ENCODE measurements at places on chromosomes 16 and 17.

GRCh38 chr16:87066133-87067002, 250.8 kb downstream of the C16orf95 start:
- no peak for DNase-seq

GRCh38 chr16:89985219-89985618, 34.0 kb downstream of the DBNDD1 start:
- no peak for DNase-seq

DNA sequence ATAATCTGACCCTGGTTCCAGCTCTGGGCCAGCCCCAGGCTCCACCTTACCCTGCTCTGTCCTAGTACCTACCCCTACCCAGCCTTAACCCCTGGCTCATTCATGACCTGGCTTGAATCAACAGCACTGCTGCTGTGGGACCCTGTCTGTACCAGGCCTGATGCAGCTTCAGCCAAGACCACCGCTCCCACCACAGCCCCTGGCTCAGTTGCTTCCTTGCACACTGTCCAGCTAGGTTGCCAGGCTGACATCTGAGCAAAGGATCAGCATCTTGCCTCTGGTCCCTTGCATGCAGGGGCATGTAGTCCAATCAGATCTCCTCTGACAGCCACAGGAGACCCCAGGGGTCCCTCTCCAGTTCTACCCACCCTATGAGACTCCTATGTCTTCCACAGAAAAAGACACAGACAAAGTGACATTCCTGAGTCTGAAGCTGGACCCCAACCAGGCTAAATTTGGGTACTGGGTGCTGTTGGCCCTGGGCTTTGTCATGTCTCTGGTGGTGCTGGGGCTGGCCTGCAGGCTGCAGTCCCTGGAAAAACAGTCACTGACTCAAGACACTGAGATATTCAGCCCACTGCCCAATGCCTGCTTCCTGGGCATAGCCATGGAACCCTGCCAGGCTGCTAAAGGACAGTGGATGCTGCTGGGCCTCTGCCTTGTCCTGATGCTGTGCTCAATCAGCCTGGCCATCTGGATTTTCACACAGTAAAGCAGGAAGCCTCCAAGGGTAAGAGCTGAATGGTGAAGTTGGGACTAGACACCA, 3.9 kb upstream of the KCNH6 start:
- no peak for DNase-seq

DNA sequence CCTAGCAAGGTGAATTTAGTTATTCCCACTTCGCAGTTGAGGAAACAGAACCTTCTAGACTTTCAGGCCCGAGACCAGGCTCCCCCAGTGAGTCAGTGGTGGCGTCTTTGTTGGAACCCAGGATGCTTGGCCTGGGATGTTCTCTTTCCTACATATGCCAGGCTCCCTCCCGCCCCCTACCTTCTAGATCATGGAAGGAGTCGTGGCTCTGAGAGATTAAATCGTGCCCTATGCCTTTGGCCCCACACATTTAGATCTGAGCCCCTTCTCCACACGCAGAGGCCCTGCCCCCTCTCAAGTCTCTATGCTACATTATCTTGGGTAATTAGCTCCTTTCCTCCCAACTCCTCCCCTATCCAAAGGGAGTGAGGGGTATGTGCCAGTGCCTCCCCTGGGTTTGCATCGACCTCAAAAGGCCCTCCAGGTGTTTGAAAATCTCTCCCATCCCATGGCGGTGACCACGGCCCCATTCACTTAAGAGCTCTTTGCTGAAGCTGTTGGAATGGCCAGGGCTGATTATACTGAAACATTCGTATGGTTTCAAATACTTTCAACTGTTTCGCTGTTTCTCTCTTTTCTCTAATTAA, 3.0 kb downstream of the NGFR start:
- peak; percentile 62 for DNase-seq

- DNase-seq, result peak; percentile 77
These were observed 23.4 kb upstream of the SREBF1 start for GRCh38 chr17:17859909-17860765.

GRCh38 chr17:62870030-62870541, 62.0 kb upstream of the MARCHF10 start:
- peak; percentile 84 for DNase-seq

- no peak for DNase-seq
These were observed 145.6 kb downstream of the FTO start for GRCh38 chr16:53849585-53849984.

DNA sequence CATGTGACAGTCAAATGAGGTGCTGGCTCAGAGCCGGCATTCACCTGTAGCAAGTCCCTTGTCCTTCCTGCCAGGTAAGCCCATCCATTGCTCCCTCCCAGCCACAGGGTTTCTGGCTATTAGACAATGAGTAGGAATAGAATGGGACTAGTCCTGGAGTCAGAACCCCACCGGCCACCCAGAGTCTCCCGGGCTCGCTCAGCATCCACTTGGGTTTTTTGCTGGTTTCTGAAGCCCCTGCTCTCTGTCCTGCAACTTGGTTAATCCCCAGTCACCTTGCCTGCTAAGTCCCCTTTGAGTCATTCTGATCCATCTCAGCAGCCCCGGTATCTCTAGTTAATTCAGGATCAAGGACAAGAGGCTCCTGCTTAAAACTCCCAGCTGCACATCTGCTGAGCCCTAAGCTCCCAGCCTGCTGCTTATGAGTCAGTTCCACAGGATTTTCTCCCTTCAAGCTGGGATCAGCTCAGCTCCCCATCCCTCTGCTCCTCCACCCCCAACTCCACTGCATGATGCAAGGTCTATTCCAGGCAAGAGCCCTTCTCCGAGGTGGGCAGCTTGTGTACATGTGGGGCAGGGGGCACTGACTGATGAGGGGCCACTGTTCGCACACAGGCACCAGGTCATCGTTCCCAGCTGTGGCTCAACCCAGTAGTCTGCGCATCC, 19.9 kb upstream of the MRPS23 start:
- DNase-seq, result peak; percentile 51

- no peak for DNase-seq
These were observed 2.4 kb downstream of the OSGIN1 start for GRCh38 chr16:83955218-83956130.

GRCh38 chr17:29376667-29377270, 13.4 kb upstream of the TAOK1 start:
- peak; percentile 42 for DNase-seq

GRCh38 chr17:65498816-65499215, 62.6 kb downstream of the AXIN2 start:
- DNase-seq, result no peak

GRCh38 chr17:28230011-28230410, 89.0 kb upstream of the TMEM97 start:
- DNase-seq, result no peak

GRCh38 chr16:57614536-57614935, 13.9 kb upstream of the ADGRG1 start:
- DNase-seq, result no peak

GRCh38 chr17:80955671-80956280, 35.9 kb upstream of the CHMP6 start:
- no peak for DNase-seq

DNA sequence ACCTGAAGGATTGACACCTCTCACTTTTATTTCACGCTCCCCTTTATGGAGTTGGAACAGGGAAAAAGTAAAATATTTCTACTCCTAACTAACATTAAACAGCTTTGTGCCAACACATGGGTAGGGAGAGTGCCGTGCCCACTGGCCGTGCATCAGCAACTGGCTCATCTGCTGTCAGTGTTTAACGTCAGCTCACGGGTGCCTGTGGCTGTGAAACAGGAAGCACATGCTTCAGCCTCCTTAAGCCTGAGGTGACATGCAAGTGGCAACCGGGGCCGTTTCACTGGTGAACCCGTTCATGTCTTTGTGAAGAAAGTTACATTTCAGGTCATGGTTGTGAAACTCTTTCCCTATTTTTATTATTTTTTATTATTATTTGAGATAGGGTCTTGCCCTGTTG, 3.2 kb downstream of the SPG7 start:
- DNase-seq, result no peak

DNA sequence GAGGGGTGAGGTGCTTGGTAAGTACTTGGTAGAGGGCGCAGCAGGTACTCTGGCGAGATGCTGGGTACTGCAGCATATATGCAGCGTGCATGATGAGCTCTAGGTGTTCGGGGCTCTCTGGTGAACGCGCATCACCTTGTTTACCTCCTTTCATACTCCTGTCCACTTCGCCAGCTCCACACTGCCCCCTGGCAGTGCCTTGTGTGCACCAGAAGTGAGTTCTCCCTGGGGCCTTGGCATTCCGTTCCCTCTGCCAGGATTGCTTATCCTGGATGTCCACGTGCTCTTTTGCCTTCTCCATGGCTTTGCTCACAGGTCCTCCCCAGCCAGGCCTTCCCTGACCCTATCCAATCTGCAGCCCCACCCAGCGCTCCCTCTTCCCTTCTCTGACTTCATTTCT, 154.2 kb downstream of the MRM1 start:
- DNase-seq, result peak; percentile 75

- peak; percentile 35 for DNase-seq
These were observed 488 bp downstream of the C17orf113 start for GRCh38 chr17:42049834-42050392.

GRCh38 chr17:51166987-51167931, 1.0 kb downstream of the NME2 start:
- DNase-seq, result peak; percentile 80

GRCh38 chr17:10025224-10025623, 120.2 kb upstream of the RCVRN start:
- no peak for DNase-seq

- peak; percentile 8 for DNase-seq
These were observed 62.9 kb upstream of the CPHXL start for GRCh38 chr16:75789237-75789636.

DNA sequence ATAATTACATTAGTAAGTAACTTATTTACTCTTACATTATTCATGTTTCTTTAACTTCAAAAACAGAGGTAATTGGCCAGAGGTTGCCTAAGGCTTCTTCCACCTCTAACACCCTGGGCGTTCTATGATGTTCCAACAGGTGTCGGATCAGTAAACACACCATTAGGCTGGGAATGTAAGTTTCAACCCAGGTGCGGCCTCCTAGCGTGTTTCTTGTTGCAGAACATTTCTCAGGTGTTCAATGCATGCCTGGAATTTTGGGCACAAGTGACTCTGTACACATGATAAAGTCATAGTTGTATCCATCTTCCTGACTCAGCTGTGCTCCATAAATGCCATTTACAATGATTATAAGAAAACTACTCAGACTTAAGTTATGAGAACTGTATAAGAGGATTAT, 1.0 kb downstream of the KRTAP2-2 start:
- no peak for DNase-seq

DNA sequence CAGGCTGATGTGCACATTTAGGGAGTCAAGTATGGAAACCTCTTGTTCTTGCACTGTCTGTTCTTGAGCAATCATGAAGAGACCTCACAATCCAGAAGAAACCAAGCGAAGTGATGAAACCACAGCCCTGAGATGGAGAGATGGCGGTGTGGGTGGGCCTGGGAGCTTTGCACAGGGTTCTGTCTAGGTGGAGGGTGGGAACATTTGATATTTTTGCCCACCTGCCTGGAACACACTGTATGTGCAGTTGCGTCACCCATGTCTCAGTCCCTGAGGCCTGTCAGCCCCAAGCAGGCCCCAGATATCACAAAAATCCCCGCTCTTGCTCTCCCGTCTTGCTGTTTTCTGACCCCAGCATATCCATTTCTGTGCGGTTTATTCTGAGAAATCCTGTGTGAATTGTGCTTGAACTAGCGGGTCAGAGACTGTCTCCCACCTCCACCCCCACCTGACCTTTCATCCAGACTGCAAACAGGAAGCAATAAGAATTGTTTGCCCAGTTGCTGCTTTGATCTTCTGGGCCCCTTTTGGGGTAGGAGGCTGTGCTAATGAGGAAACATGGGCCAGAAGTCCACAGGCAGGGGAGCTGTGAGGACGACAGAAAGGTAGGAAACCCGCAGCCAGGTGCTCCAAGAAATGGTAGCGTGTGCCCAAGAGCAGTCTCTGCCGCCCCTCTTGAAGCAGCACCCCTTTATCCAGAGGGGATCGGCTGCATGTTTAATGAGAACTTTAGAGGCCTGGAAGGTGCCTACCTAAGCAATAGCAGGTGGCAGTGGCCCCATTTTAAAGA, 183.8 kb downstream of the CCDC182 start:
- DNase-seq, result no peak

DNA sequence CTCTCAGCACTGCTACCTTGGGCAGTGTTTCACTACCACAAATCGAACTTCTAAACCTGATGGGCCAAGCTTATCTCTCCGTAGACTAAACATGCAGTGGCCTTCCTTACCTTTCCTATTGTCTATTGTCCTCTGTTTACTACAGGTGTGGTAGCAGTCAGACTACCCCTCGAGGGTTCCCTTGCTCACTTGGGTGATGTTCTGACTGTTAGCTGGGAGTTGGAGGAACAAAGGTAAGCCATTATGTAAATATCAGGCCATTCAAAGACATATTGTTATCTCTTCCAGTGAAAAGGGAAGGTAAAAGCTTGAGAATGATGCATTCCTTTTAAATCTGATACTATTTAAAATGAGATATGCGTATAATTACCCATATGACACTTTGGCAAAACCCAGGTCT, 828.3 kb upstream of the EEF2KMT start:
- peak; percentile 56 for DNase-seq

DNA sequence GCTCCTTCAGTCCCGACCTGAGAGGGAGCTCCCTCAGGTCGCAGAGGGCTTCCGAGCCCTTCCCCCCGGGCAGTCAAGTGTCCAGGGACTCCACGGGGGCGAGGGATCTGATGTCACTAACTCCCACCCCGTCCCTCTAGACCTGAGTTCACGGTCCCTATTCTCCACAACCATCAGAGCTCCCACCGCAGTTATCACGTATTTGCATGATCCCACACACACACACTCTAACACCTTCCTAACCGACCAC, 3.7 kb upstream of the PER1 start:
- no peak for DNase-seq

All from ELF-1 (cell line).